Stimulated activated CD8-positive, alpha-beta memory T cell treated with anti-CD3 and anti-CD28 coated beads, Interleukin-15, amount 100 ng/mL, for 1 hour (primary cell): ENCODE measurements at places on chromosomes 2 and 18.

- DNase-seq = no peak
Measured at GRCh38 chr2:74255660-74256213, 57.3 kb downstream of the MTHFD2 start.

GRCh38 chr18:11324956-11325882 is 175.8 kb upstream of the PIEZO2 start:
- DNase-seq = no peak

DNA sequence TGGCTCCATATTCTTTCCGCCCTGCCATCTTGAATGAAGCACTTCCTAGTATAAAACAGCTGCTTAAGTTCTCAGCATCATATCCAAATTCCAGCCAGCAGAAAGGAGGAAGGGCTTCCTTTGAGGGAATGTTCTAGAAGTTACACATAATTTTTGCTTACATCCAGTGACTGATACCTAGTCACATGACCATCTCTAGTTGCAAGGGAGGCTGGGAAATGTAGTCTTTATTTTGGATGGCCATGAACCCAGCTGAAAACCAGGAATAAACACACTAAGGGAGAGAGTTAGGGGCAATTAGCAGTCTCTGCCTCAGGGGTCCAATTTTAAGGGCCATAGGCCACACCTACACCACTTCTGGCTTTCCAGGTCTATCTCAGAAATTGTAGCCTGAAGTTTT is 57.8 kb upstream of the LMAN1 start:
- DNase-seq = no peak

DNA sequence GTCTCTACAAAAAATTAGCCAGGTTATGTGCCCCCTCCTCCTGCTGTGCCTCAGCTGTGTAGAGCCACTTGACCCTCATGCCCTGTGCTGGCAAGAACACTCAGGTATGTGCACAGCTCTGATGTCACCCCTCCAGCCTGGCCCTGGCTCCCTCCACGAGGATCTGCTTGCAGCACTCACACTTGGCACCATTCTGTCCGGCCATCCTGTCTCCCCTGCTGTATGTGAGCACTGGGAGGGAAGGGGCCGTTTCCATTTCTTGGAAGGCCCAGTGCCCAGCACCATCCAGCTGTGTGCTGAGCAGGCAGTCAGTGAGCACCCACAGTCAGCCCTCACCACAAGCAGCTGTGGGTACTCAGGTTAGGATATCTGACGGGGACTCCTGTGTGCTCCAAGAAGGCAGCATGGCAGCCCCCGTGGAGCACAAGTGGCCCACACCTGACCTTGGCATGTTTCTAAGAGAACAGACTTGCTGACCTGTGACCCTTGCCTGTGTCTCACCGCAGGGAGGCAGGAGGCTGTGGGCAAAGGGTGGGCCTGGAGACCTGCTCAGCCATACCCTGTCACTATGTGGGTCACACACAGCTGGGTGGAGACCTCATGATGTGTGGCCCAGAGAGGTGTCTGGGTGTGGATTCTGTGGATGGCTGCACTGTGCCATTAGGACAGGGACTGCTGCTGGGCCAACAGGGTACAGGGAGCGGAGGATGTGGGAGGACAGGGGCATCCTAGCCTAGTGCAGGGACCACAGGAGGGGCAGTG is 31.5 kb downstream of the USP34 start:
- no peak for DNase-seq

- DNase-seq = no peak
Measured at GRCh38 chr2:219010162-219010756, 17.0 kb upstream of the CRYBA2 start.

DNA sequence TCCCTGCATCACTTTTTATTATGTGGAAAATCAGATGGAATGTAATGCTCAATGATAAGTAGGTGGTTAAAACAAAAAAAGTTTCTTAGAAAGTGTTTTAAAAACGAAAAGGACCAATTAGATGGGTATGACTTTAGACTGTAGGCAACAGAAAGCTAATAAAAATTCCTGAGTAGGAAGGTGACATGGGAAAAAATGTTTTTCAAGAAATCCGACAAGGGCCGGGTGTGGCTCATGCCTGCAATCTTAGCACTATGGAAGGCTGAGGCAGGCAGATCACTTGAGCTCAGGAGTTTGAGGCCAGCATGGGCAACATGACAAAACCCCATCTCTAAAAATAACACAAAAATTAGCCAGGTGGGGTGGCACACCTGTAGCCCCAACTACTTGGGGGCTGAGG is 126.1 kb downstream of the THADA start:
- no peak for DNase-seq

- DNase-seq = no peak
Measured at GRCh38 chr2:91442246-91442905, 2750.9 kb downstream of the RPIA start.

DNA sequence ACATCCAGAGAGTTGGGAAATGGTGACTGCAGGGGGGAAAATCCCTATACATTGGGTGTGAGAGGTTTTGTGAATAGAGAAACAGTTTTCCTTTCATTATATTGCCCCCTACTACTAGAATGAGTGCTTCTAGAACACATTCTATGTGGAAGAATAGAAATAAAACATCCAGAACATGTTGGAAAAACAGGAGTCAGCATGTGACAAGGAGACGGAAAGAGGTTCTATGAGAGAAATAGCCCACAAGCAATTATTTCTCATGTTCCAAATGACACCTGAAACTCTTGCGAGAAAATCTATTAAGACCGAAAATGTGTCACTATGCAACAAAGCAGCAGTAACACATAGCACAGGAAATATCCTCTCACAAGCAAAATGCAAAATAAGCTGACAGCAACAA is 202.7 kb upstream of the SPOPL start:
- DNase-seq = no peak

DNA sequence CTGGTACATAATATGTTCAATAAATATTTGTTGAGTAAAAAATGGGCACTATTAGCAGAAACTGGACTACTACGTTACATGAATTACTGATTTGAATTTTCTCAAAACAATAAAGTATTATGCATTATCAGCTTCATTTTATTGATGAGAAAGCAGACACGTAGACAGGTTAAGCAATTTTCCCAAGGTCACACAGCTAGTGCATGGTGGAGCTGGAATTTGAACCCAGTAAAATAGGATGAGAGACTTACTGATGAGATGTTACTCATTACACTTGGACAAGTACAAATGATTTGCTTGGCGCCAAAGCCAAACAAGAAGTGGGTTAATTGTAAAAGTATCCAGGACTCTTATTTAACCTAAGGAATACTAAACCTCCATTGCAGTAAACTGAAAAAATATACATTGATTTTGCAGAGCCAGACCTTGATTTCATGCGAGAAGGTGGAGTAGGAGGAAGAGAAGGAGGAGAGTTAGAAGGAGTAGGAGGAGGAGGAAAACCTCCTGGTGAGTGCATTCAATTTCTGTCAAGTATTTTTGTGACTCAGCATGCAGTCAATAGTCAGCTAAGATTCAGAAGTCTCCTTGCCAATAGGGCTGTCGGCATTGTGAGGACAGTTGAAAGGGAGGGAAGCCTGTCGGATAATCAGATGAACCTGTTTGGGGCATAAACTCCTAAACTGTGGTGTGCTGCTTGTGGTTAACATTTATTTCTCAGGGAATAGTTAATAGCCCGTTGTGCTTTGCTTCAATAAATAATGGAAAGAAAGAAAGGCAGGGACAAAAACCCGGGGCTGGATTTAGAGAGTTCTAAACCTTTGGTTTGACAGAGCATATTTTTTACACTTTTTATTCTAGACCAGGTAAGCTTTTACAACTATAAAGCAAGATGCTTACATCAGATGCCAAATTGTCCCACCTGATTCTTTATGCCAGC is 77.0 kb upstream of the TACR1 start:
- no peak for DNase-seq

DNA sequence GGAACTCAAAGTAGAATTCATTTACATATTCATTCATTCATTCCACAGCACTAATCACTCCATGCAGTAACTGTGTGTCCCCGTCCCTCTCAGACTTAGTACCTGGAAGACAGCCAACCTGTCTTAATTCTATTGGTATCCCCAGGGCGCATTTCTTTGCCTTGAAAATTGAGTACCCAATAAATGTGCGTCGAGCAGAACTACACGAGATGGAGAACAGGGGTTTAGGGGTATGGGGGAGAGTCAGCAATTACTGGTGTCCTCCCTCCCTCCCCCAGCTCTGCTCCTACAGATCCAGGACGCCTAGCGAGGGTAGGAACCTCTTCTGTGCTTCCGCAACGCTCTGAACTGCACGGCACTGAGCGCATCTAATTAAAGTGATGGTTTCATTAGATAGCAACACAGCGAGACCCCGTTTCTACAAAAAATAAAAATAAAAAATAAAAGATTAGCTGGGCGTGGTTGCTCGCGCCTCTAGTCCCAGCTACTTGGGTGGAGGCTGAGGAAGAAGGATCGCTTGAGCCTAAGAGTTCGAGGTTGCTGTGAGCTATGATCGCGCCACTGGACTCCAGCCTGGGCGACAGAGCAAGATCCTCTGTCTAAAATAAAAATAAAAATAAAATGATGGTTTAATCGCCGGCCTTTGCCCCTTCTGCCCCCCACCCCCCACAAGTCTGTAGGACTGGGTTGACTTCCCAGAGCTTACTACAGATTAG is 614 bp upstream of the FKBP1B start:
- no peak for DNase-seq

DNA sequence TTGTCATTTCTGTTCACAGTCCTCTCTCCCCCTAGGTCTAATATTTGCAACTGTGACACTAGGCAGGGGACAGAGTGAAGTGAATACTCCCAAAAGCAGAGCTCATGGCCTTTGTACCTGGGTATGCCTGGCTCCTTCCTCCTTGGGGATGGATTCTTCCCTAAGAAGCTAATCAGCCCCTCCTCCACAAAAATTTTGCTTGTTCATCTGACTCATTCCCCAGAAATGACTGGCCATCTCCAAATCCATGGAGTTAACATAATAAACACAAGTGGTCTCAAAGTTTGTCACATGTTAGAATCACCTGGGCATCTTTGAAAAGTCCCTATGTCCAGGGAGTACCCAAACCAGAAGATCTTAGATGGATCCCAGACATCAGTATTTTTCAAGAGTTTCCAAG is 65.3 kb downstream of the SUCLG1 start:
- DNase-seq = no peak

GRCh38 chr2:178208817-178209216 is 14.5 kb downstream of the OSBPL6 start:
- no peak for DNase-seq

GRCh38 chr2:64525317-64525613 is 1.1 kb downstream of the AFTPH start:
- no peak for DNase-seq

DNA sequence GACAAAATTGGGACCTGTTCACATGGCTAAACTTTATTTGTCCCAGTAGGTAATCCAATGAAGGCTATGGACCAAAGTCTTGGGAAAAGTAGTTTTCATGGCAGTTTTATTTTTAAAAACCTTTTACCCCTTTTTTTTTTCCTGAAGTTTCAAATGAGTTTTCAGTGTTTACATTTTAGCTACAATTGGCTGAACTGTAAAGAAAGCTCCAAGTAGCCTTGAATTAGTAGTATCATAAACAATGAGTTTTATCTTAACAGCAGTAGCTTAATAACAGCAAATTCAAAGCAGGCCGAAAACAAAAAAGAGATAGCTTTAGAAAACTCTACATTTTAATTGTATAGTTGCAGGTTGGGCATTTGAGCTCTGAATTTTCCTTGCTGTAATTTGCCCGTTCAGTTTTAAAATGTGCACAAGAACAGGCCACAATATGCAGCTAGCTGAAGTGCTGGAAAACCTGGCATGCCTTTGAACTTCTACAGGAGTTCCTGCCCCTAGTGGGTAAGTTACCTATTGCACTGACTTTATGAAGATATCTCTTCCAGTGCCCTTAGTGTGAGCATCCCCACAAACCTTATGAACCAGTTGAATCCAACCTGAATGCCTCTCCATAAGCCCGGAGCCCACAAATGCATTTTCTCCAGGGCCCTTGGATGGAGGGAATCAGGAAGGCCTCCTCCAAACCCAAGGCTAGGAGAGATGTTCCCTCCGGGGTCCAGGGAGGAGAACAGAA is 106.7 kb downstream of the XRCC5 start:
- no peak for DNase-seq

GRCh38 chr2:107001062-107001461 is 115.1 kb upstream of the ST6GAL2 start:
- DNase-seq = no peak

- DNase-seq = no peak
Measured at GRCh38 chr2:359047-359446, 71.2 kb upstream of the ALKAL2 start.

- no peak for DNase-seq
Measured at GRCh38 chr2:187230088-187230487, 218.0 kb downstream of the CALCRL start.
